Right atrium auricular region (tissue), 2 donors: ENCODE measurements at places on chromosomes 13 and 19.

DNA sequence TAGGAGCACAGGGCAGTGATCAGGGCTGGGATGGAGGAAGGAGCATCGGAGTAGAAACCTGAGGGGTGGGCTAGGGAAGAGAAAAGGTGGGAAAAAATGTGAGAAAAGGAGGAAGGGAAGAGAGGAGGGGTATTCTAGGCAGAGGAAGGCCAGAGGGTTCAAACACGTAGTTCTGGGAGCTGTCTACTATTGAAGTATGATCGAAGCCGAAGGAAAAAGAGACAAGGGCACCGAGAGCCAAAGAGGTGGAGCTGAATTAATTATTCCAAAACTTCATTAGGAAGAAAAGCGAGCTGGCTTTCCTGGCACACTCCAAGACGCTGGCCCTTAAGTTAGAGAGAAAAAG, 7.8 kb downstream of the DLL3 start:
- no peak for DNase-seq

DNA sequence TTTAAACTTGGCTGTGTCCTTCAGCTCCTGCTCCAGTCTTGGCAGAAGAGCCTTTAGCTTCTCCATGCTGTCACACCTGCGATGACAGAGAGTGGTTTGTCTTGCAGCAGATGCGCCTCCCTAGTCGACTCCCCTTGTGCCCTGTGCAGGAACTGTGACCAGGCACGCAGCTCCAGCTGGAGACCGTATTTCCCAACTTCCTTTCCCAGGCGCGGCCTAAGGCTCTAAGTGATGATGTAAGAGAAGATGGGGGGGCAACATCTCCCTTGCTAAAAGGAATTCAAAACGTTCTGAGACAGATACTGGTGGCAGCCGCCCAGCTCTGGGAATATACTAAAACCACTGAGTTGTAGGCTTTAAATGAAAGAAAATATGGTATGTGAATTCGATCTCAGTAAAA, 16.3 kb downstream of the DCUN1D2 start:
- no peak for DNase-seq

- DNase-seq: no peak
Measured at GRCh38 chr19:17848595-17849292, 962 bp upstream of the JAK3 start.

DNA sequence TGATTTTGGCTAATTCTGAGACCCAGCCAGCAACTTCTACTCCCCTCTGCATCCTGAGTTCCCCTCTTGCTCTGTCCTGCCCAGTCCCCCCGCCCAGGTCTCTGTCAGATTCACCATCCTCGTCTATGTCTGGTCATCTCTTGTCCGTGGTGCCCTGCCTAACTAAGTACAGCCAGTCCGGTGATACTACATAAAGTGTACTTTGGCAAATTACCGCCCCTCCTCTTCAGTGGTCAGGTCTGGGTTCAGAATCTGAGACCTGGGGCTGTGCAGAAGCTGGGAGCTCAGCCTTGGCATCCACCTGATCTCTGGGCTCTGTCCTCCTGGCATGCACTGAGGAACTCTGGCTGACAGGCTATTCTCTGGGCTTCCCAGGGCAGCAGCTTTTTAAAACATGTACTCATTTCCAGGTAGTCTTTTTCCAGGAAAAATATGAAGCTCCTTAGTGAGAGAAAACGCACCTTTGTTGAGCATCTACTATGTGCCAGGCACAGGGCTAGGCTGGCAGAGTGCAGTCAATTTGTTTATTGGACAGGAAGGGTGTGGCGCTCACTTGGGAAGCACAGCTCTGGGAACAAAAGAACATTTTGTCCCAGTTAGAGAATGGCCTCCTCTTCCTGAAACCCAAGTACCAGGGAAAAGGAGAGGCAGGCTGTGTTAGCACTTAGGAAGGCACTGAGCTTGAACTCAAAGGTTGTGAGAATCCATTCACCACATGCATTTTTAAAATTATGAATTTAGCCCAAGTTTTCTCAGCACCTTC, 88.9 kb downstream of the TSHZ3 start:
- DNase-seq: no peak

- DNase-seq: no peak
Measured at GRCh38 chr13:59914556-59914955, 249.2 kb downstream of the DIAPH3 start.

DNA sequence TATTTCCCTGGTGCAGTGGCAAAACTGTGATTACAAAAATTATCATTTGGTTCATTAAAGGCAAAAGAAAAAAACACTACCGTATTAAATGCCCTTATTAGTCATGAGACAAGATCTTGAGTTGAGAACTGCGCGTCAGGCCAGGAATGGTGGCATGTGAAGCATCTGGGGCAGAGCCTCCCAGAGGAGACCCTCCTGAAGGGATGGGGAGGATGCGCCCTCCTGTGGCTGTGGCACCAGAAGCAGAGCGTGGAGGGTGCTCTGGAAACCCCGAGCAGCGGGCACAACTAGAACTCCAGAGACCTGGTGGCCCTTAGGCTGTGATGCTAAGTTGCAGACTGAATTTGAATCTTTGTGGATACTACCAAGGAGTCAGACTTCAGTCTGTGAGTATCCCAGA, 11.5 kb downstream of the CUL4A start:
- no peak for DNase-seq

GRCh38 chr13:49060678-49061387, 85.1 kb downstream of the FNDC3A start:
- DNase-seq: no peak

DNA sequence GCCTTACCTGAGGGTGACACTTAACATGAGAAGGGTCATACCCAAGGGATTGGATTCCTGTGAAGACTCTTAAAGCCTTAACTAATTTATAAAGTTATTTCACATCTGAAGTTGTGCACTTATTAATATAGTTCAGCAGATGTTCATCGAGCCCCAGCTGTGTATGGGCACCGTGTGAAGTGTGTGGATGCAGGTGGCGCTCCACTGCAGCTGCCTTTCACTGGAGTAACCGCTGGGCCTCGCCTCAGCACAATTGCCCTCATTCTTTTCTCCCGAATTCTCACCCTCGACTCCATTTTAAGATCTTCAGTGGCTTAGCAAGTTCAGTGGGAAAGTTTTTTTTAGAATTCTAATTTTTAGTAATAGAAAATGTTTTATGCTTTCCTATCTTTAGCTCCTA, 66.2 kb downstream of the DPY19L3 start:
- DNase-seq: no peak

DNA sequence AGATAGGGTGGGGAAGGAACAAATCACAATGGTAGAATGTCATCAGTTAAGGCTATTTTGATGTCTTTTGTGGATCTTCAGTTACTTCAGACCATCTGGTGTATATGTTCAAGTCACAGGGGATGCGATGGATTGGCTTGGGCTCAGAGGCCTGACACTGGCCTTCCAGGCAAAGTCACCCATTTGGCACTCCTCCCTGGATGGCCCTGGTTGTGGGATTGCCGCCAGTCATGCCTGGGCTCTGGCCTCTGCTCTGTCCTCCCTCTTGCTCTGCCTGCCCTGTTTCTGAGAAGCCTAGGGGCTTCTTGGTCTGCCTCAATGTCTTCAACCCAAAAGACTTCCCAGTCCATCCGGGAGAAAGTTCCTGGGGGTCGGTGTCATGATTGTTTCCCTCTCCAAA, 50.2 kb downstream of the ZNF146 start:
- no peak for DNase-seq

- no peak for DNase-seq
Measured at GRCh38 chr19:41638641-41639081, 11.8 kb upstream of the CEACAM4 start.

DNA sequence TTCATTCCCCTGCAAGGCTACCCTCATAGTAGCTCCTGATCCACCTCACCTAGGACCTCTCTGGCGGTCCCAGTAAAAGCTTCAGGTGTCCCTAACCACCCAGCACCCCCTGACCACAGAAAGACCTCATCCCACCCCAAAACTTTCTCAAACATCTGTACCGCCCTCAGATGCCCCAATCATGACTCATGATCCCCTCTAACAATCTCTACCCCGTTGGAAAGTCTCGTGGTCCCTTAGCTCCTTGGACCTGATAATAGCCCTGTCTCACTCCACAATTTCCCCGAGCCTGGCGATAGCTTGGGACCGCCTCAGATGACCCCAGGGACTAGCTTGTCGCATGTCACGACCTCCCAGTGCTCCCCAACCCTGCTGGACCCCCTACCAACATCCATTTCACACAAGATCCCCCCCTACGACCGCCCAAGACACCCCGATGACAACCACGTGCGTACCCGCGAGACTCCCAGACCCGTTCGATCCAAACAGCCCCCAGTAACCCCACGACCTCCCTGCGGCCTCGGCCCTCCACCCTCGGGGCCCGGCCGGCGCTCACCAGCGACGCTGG, 450 bp downstream of the NDUFA11 start:
- no peak for DNase-seq

GRCh38 chr13:108769213-108770070, 140.0 kb downstream of the MYO16 start:
- DNase-seq: no peak

- no peak for DNase-seq
Measured at GRCh38 chr13:99509479-99509878, 8.2 kb downstream of the TM9SF2 start.

GRCh38 chr19:13839130-13839937, 37.6 kb upstream of the NANOS3 start:
- DNase-seq: peak; percentile 96

DNA sequence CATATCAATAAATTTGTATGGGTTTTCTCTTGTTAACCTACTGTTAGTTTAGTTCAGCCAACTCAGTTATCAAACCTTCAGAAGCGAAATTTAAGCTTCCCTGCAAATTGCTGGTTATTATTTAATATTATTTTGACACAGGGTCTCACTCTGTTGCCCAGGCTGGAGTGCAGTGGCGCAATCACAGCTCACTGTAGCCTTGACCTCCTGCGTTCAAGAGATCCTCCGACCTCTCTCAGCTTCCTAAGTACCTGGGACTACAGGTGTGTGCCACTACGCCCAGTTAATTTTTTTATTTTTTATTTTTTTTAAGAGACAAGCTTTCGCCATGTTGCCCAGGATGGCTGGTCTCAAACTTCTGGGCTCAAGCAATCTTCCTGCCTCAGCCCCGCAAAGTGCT, 6.2 kb downstream of the CAB39L start:
- no peak for DNase-seq

DNA sequence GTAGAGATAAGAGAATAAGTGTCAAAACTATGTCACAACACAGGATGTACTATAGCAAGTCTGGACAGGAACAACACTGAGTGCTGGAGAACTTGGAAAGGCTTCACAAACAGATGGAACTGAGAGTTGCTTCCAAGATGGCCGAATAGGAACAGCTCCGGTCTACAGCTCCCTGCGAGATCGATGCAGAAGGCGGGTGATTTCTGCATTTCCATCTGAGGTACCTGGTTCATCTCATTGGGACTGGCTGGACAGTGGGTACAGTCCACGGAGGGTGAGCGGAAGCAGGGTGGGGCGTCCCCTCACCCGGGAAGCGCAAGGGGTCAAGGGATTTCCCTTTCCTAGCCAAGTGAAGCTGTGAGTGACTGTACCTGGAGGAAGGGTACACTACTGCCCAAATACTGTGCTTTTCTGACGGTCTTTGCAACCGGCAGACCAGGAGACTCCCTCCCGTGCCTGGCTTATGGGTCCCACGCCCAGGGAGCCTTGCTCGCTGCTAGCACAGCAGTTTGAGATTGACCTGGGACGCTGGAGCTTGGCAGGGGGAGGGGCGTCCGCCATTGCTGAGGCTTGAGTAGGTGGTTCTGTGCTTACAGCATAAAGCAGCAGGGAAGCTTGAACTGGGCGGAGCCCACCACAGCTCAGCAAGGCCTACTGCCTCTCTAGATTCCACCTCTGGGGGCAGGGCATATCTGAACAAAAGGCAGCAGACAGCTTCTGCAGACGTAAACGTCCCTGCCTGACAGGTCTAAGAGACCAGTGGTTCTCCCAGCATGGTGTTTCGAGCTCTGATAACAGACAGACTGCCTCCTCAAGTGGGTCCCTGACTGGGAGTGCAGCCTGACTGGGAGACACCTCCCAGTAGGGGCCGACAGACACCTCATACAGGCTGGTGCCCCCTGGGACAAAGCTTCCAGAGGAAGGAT, 46.0 kb downstream of the USP12 start:
- DNase-seq: no peak

GRCh38 chr13:76991796-76992547, at the start of gene CLN5:
Gene CLN5 (plus strand): TSS chr13:76992081. CDS start chr13:76992099, 18 bp downstream.
- DNase-seq: peak; percentile 95

DNA sequence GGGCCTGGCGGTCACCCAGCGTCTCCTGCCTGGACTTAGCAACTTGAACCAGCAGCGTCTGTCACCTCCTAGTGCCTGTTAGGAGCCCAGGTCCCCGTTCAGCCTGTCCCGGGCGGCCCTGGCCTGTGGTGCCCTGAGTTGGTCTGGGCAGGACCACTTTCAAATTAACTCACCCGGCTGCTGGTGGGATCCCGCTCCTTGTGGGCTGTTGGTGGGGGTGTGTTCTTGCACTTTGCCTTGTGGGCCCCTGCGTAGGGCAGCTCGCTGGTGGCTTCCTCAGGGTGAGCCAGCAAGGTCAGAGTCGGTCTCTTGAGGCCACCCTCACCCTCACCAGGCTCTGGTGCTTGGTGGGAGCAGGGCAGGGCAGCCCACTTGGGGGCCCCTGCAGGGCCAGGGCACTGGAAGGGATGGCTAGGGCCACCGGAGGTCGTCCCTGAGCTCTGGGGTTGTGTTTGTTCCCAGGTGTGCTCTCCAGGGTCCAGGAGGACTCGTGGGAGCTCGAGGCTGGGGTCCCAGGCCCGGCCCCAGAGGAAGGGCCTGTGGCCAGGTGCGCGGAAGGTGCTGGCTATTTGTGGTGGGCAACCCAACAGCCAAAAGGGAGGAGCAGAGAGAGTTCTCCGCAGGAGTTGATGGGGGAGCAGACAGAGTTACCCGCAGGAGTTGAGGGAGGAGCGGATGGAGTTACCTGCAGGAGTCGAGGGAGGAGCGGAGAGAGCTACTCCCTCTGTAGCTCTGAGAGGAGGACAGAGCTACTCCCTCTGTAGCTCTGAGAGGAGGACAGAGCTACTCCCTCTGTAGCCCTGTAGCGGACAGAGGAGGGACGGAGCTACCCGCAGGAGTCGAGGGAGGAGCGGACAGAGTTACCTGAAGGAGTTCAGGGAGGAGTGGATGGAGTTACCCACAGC, 16.9 kb downstream of the TFDP1 start:
- DNase-seq: no peak

GRCh38 chr19:17565611-17566010, 10.2 kb downstream of the COLGALT1 start:
- no peak for DNase-seq

DNA sequence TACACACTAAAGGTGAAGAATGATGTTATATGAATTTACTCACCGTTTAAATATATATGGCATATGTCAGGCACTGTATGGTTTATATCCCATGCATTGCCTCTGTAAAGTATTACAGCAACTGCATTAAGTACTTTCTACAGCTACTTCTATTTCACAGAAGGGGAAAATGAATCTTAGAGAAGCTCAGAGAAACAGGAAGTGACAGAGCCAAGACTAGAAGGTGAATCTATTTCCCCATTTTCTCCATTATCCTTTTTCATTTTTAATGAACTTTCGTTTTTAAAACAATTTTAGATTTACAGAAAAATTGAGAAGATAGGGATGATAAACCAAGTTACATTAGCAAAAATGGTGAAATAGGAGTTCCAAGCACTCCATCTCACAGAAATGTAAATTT, 863.3 kb downstream of the UQCRFS1 start:
- DNase-seq: no peak

GRCh38 chr13:67946131-67946530, 716.0 kb upstream of the PCDH9 start:
- no peak for DNase-seq

- DNase-seq: no peak
Measured at GRCh38 chr13:22187329-22187728, 516.5 kb downstream of the FGF9 start.
